ENCODE measurements at places on chromosomes 11 and 22. TPM values are rescaled to one million over a fixed set of nuclear protein-coding genes. Genes with fewer than 3 reads are reported as not detected.

Gene APBB1
- total RNA-seq, result 8.1 TPM

- DNase-seq, result no peak
Observed at GRCh38 chr11:32713496-32713895, 81.0 kb downstream of the CCDC73 start.

Gene CRACR2B
- 2.8 TPM for total RNA-seq

Gene OR10D3
- not detected for total RNA-seq

- no peak for DNase-seq
Observed at GRCh38 chr11:312092-312816, 1.6 kb upstream of the IFITM1 start.

Gene MS4A14
- 0.19 TPM for total RNA-seq

- no peak for DNase-seq
Observed at GRCh38 chr11:8777907-8778767, 95.5 kb downstream of the RPL27A start.

DNA sequence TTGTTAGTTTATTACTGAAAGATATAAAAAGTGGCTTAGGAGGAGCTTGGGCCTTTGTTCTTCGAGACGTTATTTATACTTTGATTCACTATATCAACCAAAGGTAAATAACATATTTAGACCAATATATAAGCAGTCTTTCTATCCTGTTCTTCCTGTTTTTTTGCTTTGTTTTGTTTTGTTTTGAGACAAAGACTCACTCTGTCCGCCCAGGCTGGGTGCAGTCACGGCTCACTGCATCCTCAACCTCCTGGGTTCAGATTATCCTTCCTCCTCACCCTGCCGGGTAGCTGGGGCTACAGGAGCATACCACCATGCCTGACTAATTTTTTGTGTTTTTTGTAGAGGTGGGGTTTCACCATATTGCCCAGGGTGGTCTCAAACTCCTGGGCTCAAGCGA, 66.8 kb downstream of the ATM start:
- no peak for DNase-seq

All from liver (tissue), 10 donors.